ENCODE measurements at places on chromosomes 16 and 17. TPM values are rescaled to one million over a fixed set of nuclear protein-coding genes. Genes with fewer than 3 reads are reported as not detected.

The KCNG4 gene
- not detected for total RNA-seq

DNA sequence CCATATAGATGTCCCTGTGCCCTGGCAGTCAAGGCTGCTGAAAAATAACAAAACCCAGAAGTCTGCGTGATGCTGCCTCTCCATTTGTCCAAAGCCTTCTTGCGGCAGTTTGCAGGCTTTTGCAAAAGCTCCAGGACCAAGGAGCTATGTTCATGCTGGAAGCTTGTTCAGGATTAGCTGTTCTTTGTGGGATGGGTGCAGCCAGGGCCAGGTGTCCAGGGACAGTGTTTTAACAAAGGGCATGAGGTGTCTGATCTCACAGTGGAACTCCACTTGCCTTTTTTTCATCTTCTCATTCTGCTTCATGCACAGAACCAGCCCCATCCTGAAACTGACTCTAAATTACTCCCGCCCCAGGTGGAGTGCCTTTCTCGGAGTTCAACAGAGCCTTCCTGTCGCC is 31.7 kb upstream of the STH start:
- no peak overlapping the region for H3K4me3 ChIP-seq
- DNase-seq = no peak
- no peaks in the 10 kb centered on the region for H3K4me1 ChIP-seq
- H3K27ac ChIP-seq = no peak overlapping the region

The LRRC46 gene
- total RNA-seq = 0.79 TPM

GRCh38 chr17:77754956-77755355 is 203.5 kb upstream of the TNRC6C start:
- no peak for DNase-seq
- H3K27ac ChIP-seq = no peak overlapping the region
- no peak overlapping the region for H3K4me3 ChIP-seq
- H3K36me3 ChIP-seq = no peaks in the 10 kb centered on the region
- peaks cover 2% of the 10 kb centered on the region for H3K27me3 ChIP-seq

The CACNG4 gene
- not detected for total RNA-seq

The ADAM11 gene
- 0.35 TPM for total RNA-seq

GRCh38 chr17:28744104-28744971 is 527 bp downstream of the TRAF4 start:
- H3K4me1 ChIP-seq = peaks cover 42% of the 10 kb centered on the region
- peaks cover 15% of the 10 kb centered on the region for H3K36me3 ChIP-seq

Data from activated CD4-positive, alpha-beta T cell treated with anti-CD3 and anti-CD28 coated beads, Interleukin-2, amount 10 ng/mL, durations not matched to agents 7 days and 5 days (primary cell).